ENCODE measurements at places on chromosomes 7 and 10.

- no peak for DNase-seq
These were observed 269.6 kb downstream of the MDFIC start for GRCh38 chr7:115191526-115191925.

- DNase-seq, result peak; percentile 67
These were observed 24.7 kb downstream of the PDGFA start for GRCh38 chr7:494906-495305.

GRCh38 chr7:99894738-99895137, 17.9 kb upstream of the OR2AE1 start:
- no peak for DNase-seq

GRCh38 chr7:21947056-21947455, 1.4 kb upstream of the CDCA7L start:
- DNase-seq, result no peak

GRCh38 chr10:16867990-16868389, 50.8 kb upstream of the RSU1 start:
- DNase-seq, result no peak

DNA sequence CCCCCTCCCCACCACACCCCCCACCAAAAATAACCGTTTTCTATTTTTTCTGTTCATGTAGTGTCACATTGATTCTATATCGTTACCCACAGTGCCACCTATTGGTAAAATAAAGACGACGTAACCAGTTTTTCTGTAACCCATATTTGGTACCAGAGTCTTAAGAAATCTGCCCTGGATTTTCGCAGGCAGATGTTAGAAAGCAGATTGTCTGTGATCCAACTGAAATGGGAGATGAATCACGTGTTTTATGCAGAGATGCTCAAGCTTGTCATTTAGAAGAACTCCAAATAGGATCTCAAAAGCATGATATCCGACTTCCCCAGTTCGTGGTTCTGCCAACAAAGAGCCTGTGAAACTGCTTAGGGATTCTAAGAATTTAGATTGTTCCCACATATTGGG, 261.1 kb upstream of the CSTF2T start:
- DNase-seq, result no peak

DNA sequence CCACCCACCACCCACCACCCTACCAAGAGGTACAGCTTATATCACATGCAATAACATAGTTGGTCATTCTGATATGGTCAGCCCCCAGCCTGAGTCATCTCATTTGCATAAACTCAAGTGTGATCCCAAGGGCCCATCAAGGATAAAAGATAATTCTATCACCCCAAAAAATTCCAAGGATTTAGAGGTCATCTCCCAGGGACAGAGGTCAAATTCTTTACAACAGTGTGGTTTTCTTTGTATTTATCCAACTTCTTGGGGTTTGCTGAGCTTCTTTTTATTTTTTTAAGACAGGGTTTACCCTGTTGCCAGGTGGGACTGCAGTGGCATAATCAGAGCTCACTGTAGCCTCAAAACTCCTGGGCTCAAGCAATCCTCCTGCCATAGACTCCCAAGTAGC, 9.4 kb upstream of the GTPBP10 start:
- DNase-seq, result no peak

GRCh38 chr7:464454-465401, 54.9 kb downstream of the PDGFA start:
- DNase-seq, result no peak

- DNase-seq, result no peak
These were observed 122.0 kb downstream of the AGMO start for GRCh38 chr7:15439853-15440252.

DNA sequence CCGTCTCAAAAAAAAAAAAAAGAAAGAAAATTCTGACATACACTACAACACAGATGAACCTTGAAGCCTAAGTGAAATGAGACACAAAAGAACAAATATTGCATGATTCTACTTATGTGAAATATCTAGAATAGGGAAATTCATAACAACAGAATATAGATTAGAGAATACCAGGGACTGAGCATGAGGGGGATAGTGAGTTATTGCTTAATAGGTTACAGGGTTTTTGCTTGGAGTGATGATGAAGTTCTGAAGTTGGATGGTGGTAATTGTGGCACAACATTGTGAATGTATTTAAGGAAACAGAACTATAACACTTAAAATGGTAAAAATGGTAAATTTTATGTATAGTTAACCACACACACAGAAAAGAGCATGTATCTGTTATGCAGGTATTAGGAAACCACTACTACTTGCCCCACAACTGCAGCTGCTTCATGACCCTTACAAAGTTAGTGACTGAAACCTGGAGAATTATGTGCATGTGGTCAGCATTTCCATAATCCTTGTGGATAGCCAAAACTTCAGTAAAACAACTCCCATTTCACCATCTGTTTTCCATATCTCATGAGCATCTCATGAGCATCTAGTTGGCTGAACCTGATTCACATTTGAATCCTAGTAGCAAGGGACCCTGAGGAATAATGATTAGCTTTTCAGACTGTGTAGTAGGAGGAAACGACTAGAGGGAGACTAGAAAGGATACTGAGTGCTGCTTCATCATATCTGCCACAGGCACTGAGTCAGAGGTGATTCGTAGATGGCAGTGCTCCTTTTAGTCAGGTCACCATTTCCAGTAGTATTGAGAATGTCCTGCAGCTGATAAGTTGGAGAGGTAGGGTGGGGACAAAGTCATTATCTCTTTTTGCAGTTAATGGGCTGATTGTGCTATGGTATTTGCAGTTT, 26.3 kb downstream of the SAMD8 start:
- DNase-seq, result peak; percentile 14

GRCh38 chr7:7738622-7739021, 20.2 kb upstream of the RPA3 start:
- no peak for DNase-seq

DNA sequence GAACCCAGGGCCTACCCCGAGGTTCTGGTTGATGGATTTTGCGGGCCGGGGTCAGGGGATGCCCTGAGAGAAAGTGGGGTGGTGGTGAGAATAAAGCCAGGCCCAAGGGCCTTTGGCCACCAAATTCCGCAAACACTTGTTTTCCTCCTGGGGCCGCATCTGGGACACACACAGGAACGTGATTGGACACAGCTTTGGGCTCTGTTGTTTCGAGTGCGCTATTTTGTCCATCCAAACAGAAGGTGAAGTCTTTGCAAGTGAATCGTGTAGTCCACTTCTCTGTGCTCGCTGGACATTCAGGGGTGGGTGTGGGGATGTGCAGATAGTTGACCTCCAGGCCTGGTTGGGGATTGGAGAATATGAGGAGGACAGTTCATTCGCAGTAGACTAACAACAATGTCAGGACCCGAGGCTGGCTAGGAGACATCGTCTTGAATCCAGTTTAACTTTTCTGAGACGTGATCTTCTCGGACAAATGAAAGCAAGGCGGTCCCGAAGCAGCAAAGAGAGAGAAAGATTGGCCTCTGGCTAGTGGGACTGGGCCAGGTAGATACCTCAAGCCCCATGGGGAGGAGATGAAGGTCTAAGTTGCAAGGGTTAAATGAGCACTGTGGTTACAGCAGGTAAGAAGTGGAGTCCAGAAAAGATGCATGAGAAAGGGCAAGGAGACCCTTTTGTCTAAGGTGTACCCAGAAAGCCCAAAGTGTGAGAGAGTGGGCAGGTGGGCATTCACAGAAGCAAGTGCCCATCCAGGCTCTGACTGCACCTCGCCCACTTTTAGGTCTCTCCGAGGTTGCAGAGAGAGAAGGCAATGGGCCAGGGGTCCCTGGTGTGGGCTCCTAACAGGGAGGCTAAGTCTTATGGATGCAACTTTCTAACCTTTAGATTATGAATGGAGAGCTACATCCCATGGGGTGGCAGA, 764 bp upstream of the FAM131B start:
- DNase-seq, result no peak

- peak; percentile 17 for DNase-seq
These were observed at the start of gene PLXDC2 for GRCh38 chr10:19816411-19817230. PLXDC2 (plus strand) TSS chr10:19816432.

DNA sequence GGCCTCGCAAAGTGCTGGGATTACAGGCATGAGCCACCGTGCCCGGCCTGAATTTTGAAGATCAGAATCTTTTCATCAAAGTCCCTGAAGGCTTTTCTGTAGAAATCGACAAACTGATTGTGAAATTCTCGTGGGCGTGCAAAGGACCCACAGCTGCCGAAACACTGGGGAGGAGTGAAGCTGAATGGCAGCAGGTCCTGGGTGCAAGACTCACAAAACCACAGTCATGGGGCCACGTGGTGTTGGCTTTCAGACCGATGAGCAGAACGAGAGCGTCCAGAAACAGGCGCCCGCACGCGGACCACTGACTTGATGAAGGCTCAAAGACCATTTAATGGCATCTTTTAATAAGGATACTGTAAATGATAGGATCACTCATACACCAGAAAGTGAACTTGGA, 24.7 kb upstream of the PRKAR1B start:
- no peak for DNase-seq

DNA sequence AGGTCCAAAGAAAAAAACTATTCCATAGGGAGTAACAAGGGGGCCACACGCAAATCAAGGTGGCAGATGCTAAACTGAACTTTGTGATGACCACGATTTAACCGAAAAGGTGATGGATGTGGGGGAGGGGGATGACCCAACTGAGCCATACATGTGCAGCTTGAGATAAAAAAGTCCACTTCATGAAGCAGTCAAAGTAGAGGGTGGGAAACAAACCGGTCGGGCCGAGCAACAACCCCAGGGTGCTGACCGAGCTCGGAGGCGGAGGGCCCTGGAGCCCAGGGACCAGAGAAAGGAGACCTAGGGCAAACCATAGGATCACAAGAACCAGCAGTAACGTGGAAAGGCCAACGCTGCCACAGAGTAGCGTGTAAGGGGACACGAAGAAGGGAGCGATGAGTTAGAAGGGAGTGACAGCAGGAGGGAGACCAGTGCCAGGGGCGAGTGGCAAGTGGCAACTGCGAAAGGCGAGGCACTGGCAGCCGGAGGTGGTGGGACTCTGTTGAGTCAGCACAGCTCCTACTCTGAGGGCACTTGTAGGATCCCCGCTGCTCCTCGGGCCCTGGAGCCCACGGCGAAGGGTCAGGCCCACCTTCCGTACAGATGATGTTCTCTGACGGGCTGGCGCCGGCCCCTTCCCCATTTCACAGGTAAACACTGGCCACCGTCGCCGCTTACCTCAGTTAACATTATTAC, 540 bp downstream of the SNX13 start:
- peak; percentile 84 for DNase-seq

DNA sequence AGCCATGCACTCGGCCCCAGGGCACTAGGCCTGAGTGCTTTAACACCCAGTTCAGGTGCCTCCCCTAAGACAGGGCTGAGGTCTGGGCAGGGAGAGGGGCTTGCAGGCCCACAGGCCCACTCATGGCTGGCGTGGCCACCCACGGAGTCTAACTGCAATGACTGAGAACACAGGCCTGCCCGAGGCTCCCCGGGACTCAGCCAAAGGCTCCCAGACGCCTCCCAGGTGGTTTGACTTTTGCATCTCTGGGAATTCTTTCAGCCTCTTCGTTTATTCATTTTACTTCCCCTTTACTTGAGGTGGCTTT, 37.3 kb downstream of the PTPRN2 start:
- DNase-seq, result no peak

- DNase-seq, result peak; percentile 86
These were observed 77.8 kb upstream of the ATP6V0A4 start for GRCh38 chr7:138875794-138876193.

GRCh38 chr7:131898418-131898817, 342.0 kb upstream of the PODXL start:
- peak; percentile 21 for DNase-seq

DNA sequence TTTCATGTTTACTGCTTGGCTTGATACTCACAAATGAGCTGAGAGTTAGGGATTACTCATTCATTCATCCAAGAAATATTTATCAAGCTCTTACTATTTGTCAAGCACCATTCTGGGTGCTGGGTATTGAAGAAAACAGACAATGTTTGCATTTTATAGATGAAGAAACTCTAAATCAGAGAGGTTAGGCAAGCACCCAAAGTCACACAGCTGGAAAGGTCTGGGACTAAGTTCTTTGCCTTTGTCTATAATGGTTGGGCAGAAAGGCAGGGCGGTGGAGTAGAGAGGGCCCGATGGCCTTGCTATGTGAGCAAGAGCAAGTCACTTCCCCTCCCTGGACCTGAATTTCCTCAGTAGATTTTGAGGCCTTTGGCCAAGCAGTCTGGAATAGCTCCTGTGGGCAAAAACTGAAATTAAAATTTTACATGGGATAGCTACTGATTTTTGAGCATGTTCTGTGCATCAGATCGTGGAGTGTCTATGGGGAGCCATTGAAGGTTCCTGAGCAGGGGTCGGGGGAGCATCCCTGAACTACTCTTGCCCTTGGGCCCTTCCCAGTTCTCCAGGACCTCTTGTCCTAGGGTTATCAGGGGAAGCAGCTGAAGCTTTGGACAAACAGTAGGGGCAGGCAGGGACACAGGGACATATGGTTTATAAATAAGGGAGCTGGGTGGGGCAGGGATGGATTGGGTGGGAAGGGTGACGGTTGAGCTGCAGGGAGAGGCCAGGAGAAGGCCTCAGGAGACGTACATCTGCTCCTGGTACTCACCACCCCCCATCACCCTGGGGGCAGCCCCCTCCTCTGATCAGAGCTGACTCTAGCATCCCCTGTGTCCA, 23.3 kb downstream of the AQP1 start:
- DNase-seq, result no peak

- DNase-seq, result no peak
These were observed 113.7 kb downstream of the CSTF2T start for GRCh38 chr10:51585742-51586141.

GRCh38 chr10:51658000-51658399, 41.4 kb downstream of the CSTF2T start:
- no peak for DNase-seq

- DNase-seq, result peak; percentile 89
These were observed 149.2 kb downstream of the PRKAG2 start for GRCh38 chr7:151727579-151728285.

DNA sequence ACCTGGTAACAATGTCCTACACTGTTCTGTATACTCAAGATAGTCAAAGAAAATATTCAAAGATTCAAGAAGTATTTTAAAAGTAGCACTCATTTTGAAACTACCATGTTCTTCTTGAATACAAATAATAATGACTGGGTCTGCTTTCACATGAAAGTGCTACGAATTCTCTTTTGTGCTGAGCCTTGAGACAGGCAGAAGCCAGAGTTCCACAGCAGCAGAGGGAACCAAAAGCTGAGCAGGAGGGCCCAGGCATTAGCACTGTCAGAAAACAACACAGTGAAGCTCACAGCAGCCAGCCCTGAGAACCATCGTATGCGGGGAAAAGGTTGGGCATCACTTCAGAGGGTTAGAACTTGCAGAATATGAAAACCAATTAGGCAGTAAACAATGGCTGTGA, 38.9 kb downstream of the ANKMY2 start:
- DNase-seq, result no peak

GRCh38 chr10:69242040-69242851, 22.1 kb downstream of the HKDC1 start:
- no peak for DNase-seq
